Activated gamma-delta T cell treated with Interleukin-2 at 50 U/mL for 16 hours (primary cell): ENCODE measurements at places on chromosomes 2 and 18.

DNA sequence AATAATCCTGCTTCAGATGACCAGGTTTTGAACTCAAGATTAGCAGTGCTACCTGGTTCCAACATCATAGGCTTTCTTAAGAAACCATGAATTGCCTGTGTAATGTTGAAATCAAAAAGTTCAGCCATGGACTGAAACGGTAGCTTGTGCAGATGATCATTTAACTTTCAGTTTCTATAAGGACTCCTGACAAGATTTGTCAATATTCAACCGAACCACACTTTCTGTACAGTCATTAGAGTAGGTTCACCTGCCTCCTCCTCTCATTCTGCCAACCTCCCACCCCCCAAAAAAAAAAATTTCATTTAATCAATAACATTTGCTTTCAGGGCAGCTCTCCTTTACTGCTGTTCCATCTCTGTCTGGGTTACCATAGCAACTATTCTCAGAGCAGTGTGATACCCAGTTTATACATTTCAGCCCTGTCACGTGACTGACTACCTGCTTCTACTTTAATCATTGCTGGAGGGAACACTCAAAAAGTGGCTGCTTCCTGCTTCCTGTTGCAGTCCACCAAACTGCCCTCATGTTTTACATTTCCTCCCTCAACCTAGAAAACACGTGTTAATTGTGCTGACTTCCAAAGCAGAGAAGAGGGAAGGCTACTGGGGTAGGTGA, 275.5 kb downstream of the SS18 start:
- DNase-seq: no peak

DNA sequence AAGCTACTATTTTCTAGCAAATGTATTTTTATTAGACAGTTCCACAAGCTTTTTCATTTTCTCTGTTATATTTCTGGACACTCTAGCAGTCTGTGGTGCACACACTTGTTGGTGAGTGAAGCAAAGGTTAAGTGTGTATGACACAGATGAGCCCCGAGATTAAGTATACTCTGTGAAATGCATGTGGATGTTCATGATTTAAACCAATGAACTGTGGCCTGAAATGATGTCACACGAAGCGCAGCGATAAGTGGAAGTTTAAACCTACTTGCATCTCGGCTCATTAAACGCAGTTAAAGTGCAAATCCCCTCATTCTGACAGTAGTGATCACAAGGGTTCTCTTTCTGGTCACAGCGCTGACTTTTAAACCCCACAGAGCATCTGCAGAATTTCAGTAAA, 1488.8 kb upstream of the NXPH2 start:
- no peak for DNase-seq

DNA sequence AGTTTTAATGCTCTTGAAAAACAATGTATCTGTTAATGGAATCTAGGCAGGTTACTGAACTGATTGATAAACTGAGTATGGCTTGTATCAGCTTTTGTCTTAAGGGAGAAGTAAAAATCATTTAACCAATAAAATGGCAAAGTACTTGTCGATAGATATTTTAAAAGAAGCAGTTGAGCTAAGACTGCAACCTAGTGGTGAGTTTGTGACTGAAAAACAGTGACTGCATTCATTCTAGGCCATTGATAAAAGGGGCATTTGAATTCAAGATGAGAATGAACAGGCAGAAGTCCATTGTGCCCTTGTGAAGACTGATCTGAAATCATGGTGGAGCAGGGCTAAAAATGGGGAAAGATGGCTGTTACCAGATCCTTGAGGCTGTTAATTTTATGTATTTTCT, 59.4 kb upstream of the MSTN start:
- no peak for DNase-seq

- no peak for DNase-seq
Observed at GRCh38 chr18:78822949-78823285, 156.7 kb upstream of the SALL3 start.
